Endothelial cell (in vitro differentiated cells): ENCODE measurements at places on chromosomes 16 and 17.

- no peak for DNase-seq
Measured at GRCh38 chr17:56141046-56141839, 12.0 kb upstream of the ANKFN1 start.

GRCh38 chr16:66167564-66168291 lies 198.8 kb upstream of the CDH5 start:
- DNase-seq: no peak

DNA sequence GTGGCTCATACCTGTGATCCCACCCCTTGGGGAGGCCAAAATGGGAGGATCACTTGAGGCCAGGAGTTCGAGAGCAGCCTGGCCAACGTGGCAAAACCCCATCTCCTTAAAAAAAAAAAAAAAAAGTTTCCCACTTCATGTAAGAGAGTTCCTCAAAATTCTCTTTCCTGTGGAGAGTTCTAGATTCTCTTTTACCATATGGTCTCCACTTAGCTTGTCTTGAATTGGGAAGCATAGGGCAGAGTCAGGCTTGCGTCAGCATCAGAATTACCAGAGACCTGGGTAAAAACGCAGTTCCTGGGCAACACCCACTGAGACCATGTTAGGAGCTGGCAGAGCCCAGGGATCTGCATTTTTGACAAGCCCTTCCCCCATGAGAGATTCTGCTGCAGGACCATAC lies 158.4 kb downstream of the CCDC182 start:
- no peak for DNase-seq

DNA sequence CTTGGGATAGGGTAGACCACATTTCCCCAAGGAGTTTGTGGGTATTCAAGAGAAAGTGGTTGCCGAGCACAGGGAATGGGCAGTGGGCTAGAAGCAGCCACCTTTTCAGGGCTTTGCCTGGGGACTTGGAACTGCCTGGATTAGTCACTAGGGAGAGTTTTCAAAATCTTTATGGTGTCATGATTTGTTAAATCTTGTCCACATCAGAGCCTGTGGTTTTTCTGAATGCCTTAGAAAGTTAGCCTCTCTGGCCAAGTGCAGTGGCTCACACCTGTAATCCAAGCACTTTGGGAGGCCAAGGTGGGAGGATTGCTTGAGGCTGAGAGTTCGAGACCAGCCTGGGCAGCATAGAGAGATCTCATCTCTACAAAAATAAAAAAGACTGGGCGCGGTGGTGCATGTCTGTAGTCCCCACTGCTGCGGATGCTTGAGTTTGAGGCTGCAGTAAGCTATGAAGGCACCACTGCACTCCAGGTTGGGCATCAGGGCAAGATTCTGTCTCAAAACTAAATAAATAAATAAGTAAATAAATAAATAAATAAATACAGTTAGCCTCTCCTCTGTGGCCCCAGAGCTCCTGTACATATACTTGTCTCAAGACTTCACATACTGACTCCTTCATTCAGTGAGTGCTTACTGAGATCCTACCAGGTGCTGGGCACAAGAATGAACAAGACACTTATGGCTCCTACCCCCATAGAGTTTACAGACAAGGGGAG lies 76.3 kb upstream of the HNF1B start:
- no peak for DNase-seq

GRCh38 chr16:65829076-65829475 lies 537.4 kb upstream of the CDH5 start:
- no peak for DNase-seq

DNA sequence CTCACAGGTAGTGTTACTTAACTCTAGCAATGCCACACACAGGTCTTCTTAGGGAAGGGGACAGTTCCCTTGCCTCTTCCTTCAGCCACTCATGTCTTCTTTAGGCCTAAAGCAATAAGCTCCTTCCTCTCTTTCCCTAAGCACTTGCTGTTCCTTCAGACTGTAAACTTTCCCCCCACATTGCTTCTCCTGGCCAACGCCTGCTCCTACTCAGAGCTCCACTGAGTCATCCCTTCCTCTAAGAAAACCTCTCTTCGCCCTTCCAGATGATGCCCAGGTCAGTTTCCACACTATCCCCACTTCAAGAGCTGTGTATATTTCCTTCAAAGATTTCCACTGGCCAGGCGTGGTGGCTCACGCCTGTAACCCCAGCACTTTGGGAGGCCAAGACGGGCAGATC lies 12.5 kb upstream of the EPOP start:
- no peak for DNase-seq

DNA sequence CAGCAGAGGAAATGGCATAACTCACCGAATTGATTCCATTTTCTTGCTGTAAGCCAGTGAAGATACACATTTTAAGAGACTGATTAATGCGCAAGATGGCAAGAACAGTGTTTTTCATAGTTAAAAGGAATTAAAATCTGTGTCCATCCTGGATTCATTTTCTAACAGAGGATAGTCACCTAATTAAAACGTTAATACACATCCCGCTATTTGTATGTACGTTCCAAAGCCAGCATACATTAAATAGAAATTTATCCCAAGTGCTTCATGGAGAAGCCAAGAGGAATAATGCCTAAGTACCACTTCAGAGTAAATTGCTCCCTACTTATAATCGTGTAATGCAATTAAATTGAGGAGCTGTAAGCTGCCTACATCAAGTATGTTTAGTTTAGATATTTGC lies 49.9 kb downstream of the RBFOX1 start:
- DNase-seq: no peak

- DNase-seq: no peak
Measured at GRCh38 chr16:4257646-4258556, 14.9 kb downstream of the TFAP4 start.

DNA sequence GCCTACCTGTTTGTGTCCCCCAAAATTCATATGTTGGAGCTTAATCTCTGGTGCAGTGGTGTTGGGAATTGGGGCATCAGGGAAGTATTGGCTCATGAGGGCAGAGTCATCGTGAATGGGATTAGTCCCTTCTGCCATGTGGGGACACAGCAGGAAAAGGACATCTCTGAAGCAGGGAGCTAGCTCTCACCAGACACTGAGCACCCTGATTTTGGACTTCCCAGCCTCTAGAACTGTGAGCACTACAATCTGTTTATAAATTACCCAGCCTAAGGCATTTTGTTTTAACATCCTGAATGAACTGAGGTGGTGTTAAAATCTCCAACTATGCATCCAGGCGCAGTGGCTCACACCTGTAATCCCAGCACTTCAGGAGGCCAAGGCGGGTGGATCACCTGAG lies 206.0 kb downstream of the SEC14L1 start:
- DNase-seq: no peak

DNA sequence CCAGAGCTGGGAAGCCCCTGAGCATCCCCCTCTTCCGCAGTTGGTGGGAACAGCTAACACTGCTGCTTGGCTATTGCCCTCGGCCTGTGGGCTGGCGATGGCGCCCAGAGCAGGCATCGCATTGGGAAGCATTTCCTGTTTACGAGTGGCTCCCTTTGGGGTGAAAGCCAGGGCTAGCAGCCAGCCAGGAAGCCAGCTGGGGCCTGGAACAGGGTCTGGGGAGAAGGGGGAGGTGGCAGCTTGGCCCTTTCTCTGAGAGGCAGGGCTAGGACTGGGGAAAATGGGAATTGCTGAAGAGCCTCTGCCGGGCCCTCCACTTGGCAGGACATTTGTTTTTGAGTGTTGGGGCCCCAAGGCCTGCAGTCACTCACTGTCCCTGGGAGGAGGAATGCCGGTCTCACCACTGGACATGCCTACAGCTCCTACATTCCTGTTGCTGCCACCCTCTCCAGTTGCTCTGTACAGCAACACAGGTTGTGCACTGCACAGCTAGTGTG lies 2.4 kb upstream of the MTSS2 start:
- DNase-seq: no peak

DNA sequence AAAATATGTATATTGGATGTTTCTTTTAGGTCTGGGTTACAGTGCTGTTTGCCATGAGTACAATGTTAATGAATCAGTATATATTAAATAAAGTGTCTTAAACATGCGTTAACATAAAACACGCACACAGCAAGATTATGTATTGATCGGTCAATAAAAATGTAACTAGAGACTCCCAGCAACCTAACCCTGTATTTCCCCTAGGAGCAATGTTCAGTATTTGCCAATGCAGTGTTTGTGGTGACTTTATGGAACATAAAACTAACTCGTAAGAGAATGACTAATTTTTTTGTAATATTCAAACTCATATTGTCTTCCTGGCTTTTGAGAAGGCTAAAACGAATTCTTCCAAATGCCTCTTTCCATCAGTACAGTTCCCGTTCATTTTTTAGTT lies 22.5 kb downstream of the PRKAR1A start:
- DNase-seq: no peak

DNA sequence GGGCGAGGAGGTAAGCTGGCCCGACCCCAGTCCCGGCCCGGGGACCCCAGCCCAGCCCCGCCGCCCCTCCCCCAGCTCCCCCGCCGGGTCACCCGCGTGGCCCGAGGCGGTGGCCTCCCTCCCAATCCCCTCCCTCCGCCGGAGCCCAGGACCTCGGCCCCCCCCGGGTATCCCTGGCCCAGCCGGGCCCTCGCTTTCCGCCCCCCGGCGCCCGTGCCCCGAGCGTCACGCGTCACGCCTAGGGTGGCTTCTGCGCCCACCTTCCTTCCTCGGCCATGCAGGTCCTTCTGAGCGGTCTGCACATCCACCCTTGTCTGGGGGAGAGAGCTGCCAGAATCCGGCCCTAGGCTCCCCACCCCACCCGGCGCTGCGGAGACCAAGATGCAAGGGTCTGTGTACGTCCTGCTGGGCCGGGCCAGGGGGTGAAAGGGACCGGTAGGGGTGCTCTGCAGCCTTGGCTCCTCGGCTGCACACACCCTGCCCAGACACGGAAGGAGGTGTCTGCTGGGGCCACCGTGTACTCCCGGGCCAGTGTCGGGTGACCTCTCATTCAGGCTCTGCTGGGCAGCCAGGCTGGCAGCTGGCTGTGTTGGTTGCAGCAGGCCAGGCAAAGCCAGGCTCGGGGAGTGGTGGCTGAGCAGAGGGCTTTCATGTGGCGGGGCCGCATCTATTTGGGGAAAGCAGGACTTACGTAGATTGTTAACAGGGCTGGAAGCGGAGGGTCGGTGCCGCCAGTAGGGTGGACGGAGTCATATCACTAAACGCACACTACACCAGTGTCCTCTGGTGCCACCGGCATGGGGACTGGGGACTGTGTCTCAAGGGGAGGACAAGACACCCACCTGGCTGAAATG lies 754 bp downstream of the RAB11FIP4 start:
- no peak for DNase-seq

GRCh38 chr16:29909391-29909790 lies 9.1 kb downstream of the ASPHD1 start:
- DNase-seq: no peak

GRCh38 chr16:86258713-86259112 lies 251.6 kb upstream of the FOXF1 start:
- no peak for DNase-seq

- no peak for DNase-seq
Measured at GRCh38 chr17:10793816-10794215, 10.1 kb downstream of the TMEM238L start.

- DNase-seq: no peak
Measured at GRCh38 chr17:42286411-42287221, 1.7 kb upstream of the STAT5A start.

- no peak for DNase-seq
Measured at GRCh38 chr17:59496178-59496577, 69.2 kb upstream of the DHX40 start.

GRCh38 chr16:15925631-15926030 lies 23.8 kb upstream of the ABCC1 start:
- DNase-seq: no peak

GRCh38 chr16:17359788-17360390 lies 110.9 kb downstream of the XYLT1 start:
- no peak for DNase-seq

GRCh38 chr17:48753794-48754499 lies 25.4 kb upstream of the HOXB13 start:
- no peak for DNase-seq

DNA sequence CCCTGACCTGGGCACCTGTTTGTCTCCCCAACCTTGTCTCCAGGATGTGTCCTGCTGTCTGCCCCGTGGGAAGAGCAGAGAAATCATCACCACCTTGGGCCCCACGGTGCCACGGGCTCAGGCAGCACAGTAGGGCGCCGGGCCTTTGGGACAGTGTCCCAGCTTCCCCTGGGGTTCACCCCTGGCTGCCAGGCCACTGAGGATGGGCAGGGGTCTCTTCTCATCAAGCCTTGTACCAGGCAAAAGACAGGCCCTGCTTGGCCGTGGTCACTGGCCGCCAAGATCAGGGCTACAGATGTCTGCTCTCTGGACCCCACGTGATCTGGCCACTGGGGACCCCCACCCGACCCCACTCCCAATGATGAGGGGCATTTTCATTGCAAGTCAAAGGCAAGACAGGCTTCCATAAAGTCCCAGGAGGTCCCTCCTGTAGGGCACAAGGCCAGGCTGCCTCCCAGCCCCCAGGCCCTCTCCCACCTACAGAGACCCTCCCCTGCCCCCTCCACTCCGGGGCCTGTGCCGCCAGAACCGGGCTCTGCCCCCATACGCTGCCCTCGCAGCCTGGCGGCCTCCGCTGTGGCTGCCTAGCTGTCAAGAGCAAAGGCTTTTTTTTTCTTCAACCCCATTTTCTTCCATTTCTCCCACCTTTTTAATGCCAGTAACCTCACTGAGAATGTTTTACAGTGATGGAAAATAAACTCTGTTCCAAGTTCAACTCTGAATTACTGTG lies 14.5 kb downstream of the DNAAF8 start:
- no peak for DNase-seq

GRCh38 chr17:32276171-32276601 lies 10.6 kb downstream of the RHBDL3 start:
- no peak for DNase-seq

GRCh38 chr16:66054095-66054494 lies 312.4 kb upstream of the CDH5 start:
- no peak for DNase-seq

GRCh38 chr17:18028114-18028951 lies 10.6 kb downstream of the ATPAF2 start:
- no peak for DNase-seq

GRCh38 chr17:15456496-15456895 lies 10.9 kb downstream of the CDRT4 start:
- DNase-seq: no peak

DNA sequence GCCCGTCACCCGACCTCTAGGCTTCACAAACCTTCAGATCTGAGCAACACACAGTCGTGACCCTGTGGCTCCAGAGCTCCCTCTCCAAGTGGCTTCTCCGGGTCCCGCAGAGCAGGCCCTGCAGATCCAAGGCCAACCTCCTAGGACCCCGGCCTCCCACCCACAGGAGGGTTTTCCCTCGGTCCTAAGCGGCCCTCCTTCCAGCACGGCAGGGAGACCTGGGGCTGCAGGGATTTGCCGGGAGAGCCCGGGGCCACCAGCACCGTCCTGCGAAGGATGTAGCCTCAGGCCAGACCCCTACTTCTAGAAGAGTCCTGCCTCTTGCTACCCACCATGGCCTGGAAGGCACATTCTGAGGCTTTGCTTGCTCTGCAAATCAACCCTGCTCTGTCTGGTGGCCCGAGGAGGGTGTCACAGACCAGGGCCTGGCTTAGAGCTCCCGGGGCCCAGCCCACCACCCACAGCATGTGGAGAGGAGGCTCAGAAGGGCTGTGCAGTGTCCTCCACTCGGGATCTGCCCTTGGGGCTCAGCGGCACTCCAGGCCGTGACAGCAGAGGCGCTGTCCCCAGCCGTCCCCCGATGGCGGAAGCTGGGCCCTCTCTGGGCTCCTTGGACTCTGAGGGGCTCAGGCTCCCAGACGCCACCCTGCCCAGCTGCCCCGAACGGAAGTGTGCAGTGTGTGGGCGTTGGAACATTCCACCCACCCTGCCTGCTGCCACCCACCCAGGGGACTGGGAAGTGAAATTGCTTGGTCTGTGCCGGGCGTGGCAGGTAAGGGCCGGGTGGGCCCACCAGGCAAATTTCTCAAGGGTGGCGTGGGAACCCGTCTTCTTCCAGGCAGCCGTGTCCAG lies 28.8 kb upstream of the ACSF3 start:
- DNase-seq: no peak
